NCI-H446 (cell line): ENCODE measurements at places on chromosomes 2 and 18.

GRCh38 chr18:58882044-58882443, 17.4 kb downstream of the ZNF532 start:
- DNase-seq: no peak

DNA sequence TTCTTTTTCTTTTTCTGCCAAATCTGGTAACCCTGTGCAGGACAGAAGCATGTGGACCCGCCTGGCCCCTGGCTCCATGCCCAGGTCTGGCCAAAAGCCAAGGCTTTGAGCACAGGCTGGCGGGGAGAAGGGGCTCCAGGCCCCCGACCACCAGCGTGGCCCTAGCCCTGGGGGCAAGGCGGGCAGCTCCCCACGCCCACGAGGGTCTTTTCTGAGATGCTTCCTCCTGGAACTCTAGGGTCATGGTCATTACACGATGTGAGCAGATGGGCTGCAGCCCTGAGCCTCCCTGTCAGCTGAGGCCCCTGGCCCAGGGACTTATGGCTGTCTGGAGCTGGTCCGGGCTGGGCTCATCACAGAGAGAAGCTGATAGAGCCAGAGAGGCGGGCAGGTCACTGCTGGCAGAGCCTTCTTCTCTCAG, 5.7 kb upstream of the OTOS start:
- DNase-seq: no peak

- DNase-seq: no peak
Measured at GRCh38 chr18:8380006-8380405, 229.2 kb upstream of the RAB12 start.

DNA sequence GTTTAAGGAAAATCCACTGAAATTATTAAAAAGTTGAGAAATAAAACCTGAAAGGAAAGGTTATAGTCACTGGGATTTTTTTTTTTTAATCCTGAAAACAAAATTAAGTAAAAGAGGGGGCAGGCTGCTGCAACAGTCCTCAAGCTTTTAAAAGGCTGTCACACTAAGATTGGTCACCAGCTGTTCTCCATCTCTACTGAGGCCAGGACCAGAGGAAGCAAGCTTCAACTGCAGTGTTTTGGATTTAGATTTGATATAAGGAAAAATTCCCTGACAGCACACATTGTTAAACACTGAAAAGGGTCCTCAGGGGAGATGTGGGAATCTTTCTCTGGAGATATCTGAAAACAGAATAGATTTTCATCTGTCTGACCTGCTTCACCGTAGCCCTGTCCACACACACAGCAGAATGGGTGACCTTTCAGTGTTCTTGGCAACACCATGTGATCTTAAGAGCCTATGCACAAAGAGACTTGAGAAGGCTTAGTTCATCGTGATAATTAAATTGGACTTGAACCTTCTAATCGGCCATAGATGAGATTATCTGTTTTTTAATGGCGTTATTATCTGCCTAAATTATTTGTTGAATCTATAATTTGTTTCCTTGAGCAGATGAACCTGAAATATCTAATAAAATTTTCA, 132.0 kb upstream of the BOD1L2 start:
- DNase-seq: no peak
